ENCODE measurements at places on chromosomes 16 and 17.

DNA sequence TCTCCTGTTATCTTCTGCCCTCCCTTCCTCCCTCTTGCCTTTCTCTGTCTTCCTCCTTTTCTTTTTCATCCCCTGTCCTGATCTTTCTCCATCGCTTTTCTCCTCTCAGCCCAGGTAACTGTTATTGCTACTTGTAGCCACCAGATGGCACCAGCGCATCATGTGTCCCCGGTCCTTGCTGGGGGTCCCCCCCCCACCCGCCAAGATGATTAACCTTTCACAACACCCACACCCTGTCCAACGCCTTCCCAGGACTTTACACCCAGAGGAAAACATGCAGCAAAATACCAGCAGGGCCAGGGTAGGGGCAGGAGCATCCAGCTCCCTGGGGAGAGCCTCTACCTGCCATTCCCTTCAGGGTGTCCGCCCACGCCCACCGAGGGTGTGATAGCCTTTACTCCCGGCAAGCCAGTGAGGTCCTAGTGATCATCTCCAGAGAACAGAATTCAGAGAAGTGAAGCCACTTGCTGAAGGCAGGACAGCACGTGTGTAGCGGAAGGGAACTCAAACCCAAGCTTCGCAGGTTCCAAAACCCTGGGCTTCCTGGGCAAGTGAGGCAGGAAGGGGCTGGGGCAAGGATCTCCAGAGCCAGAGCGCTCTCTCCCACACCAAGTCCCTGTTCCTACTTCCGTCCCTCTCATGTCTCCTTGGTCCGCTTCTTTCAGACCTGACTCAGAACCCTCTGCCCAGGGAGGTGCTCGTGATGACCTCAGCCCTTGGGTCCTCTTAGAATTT is 13.4 kb upstream of the TAC4 start:
- peak; percentile 16 for DNase-seq

- DNase-seq = no peak
Observed at GRCh38 chr17:4839965-4840892, 7.1 kb downstream of the MINK1 start.

- DNase-seq = no peak
Observed at GRCh38 chr16:87562201-87562600, 40.1 kb upstream of the JPH3 start.

DNA sequence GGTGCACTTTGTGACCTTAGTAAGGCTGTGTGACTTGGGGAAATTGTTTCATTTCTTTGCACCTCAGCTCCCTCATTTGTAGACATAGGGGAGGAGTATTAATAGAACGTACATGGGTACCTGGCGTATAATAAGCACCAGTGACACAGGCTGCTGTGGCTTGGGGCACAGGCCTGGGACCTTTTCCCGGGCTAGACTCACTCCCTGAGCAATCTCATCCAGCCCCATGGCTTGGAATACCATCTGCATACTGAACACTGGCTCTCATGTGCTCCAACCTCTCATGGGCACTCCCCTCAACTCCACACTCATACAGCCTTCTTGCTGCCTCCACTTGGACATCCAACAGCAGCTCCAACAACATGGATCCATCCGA is 41.0 kb upstream of the MRPS23 start:
- no peak for DNase-seq

GRCh38 chr16:11057711-11058345 is 113.5 kb downstream of the CLEC16A start:
- no peak for DNase-seq

GRCh38 chr17:33234930-33235685 is 58.0 kb downstream of the ASIC2 start:
- DNase-seq = no peak

GRCh38 chr16:85853547-85854545 is 45.1 kb upstream of the IRF8 start:
- no peak for DNase-seq

GRCh38 chr17:81075307-81075706 is 40.4 kb downstream of the BAIAP2 start:
- DNase-seq = no peak

DNA sequence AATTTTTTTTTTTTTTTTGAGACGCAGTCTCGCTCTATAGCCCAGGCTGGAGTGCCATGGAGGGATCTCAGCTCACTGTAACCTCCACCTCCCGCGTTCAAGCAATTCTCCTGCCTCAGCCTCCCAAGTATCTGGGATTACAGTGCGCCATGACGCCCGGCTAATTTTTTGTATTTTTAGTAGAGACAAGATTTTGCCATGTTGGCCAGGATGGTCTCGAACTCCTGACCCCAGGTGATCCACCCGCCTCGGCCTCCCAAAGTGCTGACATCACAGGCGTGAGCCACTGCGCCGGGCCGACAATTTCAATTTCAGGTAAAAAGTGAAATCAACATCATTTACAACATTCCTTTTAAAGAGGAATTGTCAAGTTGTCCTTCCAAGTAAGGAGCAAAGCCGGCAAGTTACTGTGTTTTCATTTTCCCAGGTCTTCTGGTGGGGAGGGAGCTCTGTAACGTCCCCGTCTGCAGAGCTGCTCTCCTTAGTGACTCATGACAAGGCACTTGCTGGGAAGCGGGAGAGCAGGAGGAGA is 873 bp downstream of the NPLOC4 start:
- no peak for DNase-seq

DNA sequence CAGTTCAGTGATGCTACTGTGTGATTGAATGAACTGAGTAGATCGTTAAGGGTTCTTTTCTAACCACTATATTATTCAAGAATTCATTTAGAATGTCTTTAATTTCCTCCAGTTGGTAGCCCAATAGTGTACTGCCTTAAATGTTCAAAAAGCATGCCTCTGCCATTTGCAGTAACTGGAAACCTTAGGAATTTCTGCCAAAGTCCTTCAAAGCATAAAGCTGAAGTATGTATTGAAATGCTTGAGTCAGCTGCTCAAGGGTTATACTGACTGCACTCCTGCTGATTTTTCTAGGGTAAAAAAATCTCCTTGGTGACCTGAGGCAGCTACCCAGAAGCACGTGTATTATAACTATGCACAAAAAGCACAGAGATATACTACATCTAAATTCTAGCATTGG is 56.5 kb downstream of the SNTB2 start:
- no peak for DNase-seq

- peak; percentile 78 for DNase-seq
Observed at GRCh38 chr16:53434377-53435065, at the start of gene RBL2. Gene RBL2, plus strand, starts transcription at chr16:53434471. Its CDS starts 86 bp downstream, at chr16:53434557.

DNA sequence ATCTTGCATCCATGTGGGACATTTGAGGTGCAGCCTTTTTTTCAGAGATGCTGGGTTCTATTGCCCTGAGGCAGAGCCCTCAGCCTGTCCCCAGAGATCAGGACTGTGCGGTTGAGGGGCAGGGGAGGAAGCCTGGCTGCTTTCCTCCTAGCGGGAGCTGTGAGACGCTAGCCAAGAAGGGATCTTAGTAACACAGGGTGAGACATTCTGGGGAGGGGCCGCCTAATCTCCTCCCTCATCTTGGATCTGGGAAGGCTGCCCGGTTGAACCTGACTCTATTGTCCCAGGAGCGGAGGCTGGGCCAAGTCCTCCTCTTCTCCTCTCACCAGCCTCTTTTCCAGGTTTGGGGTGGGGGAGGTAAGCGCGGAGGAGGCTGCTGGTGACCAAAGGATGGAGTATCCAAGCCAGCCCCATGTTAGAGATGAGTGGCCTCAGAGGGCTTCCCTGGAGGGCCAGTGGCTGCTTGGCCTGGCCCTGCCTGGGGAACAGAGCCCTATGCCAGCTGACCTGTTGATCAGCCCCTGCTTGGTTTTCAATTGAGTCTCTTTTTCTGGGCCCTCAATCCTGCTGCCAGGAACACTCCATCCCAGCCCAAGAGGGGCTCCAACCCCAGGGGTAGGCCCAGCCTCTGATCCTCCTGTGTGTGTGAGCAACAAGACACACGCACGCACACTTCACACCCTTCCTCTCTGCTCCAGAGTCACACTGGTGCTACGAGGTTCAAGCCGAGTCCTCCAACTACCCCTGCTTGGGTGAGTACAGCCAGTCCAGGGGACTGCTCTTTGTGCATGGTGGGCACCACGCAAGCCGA is 5.0 kb downstream of the CA4 start:
- no peak for DNase-seq

GRCh38 chr17:17563530-17563929 is 28.0 kb downstream of the PEMT start:
- DNase-seq = no peak

DNA sequence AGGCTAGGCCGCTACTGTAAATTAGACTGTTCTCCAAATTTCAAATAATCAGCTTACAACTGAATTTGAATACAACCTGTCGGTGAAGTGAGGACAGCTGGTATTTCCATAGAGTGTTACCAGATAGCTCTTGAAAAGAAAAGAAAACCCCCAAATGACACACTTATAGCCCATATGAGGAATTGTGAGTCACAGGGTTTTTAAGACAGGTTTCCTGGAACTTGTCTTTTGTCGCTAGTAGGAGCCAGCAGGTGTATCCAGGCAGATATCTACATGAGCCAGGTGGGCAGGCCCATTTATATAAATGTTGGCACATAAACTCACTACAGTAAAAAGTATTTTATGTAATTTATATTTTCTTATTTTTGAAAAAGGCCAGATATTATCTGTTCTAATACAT is 24.0 kb downstream of the TNRC6A start:
- no peak for DNase-seq

- no peak for DNase-seq
Observed at GRCh38 chr16:2691491-2692248, 9.3 kb downstream of the KCTD5 start.

GRCh38 chr16:17296431-17296830 is 174.3 kb downstream of the XYLT1 start:
- DNase-seq = no peak

GRCh38 chr16:70805380-70805779 is 4.4 kb upstream of the VAC14 start:
- DNase-seq = no peak

DNA sequence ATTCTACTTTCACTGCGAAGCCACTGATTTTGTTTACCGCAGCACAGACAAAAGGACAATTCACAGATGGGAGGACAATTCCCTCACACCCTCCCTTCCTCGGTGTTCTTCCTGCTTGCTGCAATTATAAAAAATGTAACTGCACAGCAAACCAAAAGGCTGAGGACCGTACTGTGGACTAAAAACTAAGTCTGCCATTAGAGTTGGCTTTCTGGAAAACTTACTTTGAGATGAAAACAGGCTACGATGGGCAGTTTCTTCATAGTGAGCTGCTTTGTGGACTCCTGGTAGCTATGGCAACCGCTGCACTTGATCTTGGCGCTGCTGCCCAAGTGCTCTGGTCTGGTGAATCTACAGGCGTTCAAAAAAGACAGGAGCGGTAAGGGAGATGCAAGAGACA is 35.2 kb downstream of the USP22 start:
- DNase-seq = no peak

DNA sequence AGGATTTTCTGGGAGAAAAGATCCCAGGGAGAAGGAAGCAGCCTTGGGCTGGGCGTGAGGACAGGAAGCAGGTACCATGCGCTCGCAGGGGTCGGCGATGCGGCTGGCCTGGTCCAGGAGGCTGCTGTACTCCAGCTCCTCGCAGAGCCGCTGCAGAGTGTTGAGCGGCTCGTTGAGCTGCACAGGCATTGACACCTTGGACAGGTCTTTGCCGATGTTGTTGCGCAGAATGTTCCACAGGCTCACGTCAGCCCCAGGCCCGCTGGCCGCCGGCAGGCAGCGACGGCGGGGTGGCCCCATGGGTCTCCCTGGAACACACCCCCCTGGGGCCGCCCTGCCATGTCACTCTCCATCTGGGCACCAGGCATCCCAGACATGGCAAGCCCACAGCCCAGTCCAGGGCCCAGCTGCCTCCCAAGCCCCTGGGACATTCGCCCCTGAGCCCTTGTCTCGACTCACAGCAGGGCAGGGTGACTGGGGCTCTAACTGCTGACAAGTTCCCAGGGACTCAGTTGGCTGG is 8.0 kb downstream of the OSBPL7 start:
- DNase-seq = no peak

DNA sequence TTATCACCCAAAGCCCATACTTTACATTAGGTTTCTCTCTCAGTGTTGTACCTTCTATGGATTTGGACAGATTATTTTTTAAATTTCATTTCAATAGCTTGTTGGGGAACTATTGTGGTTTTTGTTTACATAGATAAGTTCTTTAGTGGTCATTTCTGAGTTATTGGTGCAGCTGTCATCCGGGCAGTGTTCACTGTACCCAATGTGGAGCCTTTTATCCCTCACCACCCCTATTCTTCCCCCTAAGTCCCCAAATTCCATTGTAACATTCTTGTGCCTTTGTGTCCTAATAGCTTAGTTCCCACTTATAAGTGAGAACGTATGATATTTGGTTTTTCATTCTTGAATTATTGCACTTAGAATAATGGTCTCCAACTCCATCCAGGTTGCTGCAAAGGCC is 57.5 kb downstream of the SLFN11 start:
- no peak for DNase-seq

- no peak for DNase-seq
Observed at GRCh38 chr17:36933512-36934143, 3.6 kb upstream of the LHX1 start.

- no peak for DNase-seq
Observed at GRCh38 chr16:67951485-67951884, 7.6 kb upstream of the LCAT start.

- DNase-seq = no peak
Observed at GRCh38 chr17:19652595-19652994, 4.0 kb downstream of the ALDH3A2 start.

- DNase-seq = peak; percentile 45
Observed at GRCh38 chr16:10878644-10879501, 1.9 kb downstream of the CIITA start.

GRCh38 chr17:2244545-2245525 is 58.8 kb downstream of the SMG6 start:
- DNase-seq = peak; percentile 72

DNA sequence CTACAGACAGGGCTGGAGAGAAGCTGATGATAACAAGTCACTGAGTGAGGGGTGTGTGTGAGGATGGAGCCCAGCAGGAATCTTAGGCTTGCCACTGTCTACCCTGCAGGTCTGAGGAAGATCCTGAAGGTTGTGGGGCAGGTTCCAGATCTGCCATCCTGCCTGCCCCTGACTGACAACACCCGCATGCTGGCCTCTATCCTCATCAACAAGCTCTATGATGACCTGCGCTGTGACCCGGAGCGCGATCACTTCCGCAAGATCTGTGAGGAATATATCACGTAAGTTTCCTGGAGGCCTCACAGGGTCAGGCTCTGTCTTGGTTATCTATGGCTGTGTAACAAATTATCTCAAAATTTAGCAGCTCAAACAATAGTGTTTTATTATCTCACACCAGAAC is 16.3 kb downstream of the UNC45B start:
- DNase-seq = no peak

GRCh38 chr17:63333869-63334268 is 112.2 kb downstream of the CYB561 start:
- DNase-seq = no peak

GRCh38 chr17:6599364-6599763 is 41.1 kb downstream of the KIAA0753 start:
- no peak for DNase-seq

- DNase-seq = no peak
Observed at GRCh38 chr17:6460531-6461161, 16.4 kb downstream of the PIMREG start.

- DNase-seq = peak; percentile 43
Observed at GRCh38 chr17:81142301-81143199, 22.8 kb upstream of the PVALEF start.
